ENCODE measurements at places on chromosomes 5 and 9. TPM values are rescaled to one million over a fixed set of nuclear protein-coding genes. Genes with fewer than 3 reads are reported as not detected.

DNA sequence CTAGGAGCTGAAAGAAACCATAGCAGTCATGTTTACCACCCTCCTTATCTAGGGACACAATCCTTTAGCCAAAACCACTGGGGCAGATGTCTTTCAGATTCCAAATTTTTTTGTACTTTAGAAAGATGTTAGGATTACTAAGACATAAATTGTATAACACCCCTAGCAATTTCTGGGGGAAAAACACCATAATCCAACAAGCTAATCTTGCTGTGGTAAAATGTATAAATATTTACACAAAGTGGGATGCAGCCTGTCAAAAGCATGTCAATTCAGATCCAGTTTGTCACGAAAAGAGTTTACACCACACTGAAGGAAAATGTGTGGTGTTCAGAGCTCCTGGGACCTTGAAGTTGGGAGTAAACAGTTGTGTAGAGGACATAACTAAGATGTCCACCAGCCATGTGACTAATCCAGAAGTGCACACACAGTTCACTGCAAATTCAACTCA, 274.3 kb downstream of the ADAMTSL1 start:
- DNase-seq = peak; percentile 76

GRCh38 chr9:19416143-19416542, 7.3 kb downstream of the ACER2 start:
- DNase-seq = no peak

C5orf58 gene
- not detected for total RNA-seq

DNA sequence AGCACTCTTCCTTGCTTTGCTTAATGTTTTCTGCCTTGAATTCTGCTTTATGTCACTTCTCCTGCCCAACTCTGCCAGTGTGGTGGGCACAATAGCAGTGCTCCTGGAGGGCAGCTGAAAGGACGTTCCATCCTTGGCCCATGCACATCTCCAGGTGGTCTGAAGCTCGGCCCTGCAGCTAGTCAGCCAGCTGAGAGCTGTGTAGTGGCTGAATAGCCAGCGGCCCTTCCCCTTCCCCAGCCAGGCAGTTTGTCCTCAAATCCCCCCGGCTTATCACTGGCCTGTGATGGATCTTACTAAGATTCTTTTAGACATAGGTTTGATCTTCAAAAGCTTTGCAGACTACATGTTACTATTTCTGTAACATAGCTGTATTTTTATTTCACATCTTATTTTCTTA, 42.7 kb upstream of the ANGPTL2 start:
- DNase-seq = no peak

GRCh38 chr9:122383992-122384461, 13.2 kb downstream of the PTGS1 start:
- no peak for DNase-seq

GRCh38 chr5:119361594-119362125, 5.8 kb downstream of the TNFAIP8 start:
- DNase-seq = no peak

GRCh38 chr5:149429839-149430721, 51.0 kb upstream of the IL17B start:
- DNase-seq = no peak

- no peak for DNase-seq
These were observed 123.4 kb downstream of the OLFM1 start for GRCh38 chr9:135210676-135211523.

- no peak for DNase-seq
These were observed 445.5 kb upstream of the CDH10 start for GRCh38 chr5:25090275-25090674.

DNA sequence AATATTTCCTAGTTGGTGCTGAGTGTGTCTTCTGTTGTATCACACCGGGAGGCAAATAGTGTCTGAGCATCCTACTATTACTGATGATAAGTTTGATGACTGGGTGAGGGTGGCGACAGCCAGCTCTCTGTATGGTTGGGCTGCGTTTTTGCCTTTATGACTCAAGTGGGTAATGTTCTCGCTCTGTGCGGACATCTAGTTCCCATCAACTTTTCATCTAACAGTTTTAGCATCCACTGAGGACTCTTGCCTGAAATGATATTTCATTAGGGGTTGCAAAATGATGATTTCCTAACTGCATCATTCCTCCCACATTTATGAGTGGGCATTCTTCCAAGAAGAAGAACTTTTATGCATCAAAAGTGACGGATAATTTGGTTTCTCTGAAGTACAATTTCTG, 26.5 kb downstream of the HMCN2 start:
- DNase-seq = no peak

DNA sequence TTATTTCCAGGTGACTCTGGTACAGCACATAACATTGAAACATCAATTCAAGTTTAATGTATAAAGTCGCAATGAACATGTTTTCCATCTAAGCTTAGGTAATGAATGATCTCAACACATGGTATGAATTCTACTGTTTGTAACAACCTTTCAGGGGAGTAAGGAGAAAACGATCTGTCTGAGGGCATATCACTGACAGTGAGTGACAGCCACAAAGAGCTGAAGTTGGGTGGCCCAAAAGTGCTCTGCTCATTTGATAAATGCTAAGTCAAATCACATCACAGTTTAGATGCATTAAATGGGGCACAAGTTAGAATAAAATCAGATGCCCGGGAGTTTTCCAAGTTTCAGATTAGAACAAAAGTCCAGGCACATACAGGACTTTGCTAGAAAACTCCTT, 1.2 kb downstream of the FANCC start:
- DNase-seq = no peak

FOXD4L4 gene
- not detected for total RNA-seq

- no peak for DNase-seq
These were observed 65.2 kb upstream of the PTPRD start for GRCh38 chr9:10678010-10678409.

BHMT2 gene
- not detected for total RNA-seq

DNA sequence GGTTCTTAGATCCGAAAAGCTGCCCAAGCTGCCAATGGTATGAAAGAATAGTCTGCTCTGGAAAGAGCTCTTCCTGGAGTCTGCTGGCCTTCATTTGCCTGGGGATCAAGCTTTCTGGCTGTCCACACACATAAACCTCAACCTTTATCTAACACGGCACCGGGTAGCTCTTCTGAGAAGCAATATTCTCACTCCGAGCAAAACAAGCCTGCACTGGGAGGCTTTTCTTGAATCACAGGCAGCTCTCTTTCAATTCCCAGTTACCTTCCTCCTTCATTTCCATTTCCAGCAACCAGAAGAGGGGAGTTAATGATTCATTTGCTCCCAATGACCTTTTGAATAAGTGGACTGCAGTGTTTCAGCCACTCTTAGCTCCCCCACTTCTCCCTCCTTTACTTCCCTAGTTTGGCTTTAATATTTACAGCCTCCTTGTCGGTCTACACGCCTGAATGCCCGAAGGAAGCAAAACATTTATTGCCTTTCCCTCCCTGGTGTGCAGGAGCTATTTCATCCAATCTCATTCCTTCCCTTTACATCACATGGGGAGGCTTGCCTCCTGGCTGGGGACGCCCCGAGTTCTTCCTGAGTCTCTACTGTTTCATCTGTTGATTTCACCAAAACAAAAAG, 187.1 kb downstream of the ARHGEF28 start:
- no peak for DNase-seq

DNA sequence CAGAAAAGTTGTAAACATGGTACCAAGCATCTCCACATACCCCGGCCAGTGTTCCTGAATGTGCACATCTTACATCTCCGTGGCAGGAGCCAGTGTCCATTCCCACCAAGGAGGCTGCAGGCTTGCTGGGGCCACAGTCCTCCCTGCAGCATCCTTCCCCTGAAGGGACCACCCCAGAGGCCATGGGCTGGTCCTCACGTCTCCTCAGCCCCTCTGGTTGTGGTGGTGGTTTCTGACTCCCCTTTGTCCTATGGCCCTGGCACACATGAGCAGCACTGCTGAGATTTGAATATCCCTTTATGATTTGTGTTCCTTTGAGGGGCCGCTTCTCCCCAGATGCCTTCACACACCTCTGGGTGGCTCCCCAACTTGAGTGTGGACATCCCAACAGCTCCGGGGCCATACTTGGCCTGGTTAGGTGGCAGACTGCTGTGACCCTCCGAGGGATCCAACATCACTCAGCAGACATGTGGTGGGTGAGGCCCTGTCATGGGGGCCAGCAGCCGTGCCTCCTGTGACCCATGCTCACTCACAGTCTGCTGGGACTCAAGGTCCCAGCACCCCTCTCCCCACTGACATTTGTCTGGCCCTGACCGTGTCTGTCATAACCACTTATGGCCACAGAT, 14.3 kb downstream of the PHF2 start:
- DNase-seq = no peak

All from H4 (cell line).